Activated CD4-positive, alpha-beta T cell treated with anti-CD3 and anti-CD28 coated beads for 4 hours (primary cell): ENCODE measurements at places on chromosomes 5 and 9.

DNA sequence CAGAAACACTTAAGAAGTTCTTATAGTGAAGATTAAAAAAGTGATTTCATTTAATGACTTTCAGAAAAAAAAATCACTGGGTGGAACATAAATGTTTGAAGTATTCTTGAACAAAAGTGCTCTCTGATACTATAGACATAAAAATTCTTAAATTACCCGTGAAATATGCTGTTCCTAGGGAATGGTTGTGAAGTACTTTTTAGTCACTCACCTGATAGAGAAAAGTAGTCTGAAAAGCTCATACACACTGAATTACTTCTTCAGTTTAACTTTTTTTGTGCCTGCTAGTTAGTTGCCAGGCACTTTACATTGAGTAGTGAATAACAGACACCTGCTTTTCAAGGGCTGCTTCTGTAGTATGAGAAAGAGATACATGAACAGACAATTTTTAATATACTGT lies 78.0 kb downstream of the SH3GL2 start:
- DNase-seq = no peak

GRCh38 chr5:116572350-116573278 lies 2.0 kb downstream of the SEMA6A start:
- DNase-seq = no peak

DNA sequence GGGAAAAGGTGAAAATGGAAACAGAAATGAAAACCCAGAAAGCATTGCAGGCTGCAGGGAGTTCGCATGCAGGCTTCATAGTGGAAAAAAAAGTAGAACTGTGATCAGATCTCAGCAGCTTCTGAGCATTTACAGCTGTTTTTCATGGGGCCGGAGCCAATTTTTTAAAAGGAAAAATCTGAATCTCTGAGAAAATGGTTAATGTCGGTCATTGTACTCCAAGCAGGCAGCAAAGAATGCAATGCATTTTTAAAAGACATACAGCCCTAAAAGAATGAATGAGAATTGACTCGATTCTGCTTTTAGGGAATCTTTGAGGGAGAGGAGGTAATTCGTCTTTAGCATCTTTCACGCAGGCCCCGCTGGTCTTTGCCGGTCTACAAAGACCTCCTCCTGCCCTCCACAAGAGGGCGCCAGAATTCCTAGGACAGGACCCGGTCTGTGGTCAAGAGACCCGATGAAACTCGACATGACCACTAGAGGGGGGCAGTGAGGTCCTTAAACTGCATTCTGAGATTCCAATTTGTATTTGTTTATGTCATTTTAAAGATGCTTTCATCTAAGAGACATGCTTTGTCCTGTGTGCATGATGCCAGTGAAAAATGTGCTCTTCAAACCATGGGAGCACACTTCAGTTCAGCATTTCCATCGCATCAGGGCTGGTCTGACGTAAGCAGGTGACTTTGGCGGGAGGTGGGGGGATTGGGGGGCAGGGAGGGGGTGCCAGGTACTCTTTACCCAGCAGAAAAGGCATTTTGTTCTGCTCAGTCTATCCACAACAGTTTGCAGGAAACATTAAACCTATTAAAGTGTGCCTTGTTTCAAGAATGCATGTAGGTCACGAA lies 43.7 kb upstream of the TMEM252 start:
- DNase-seq = peak; percentile 86

- no peak for DNase-seq
Measured at GRCh38 chr5:160699301-160699700, 152.7 kb downstream of the ATP10B start.

- no peak for DNase-seq
Measured at GRCh38 chr5:149157330-149157729, 16.0 kb downstream of the ABLIM3 start.

- DNase-seq = no peak
Measured at GRCh38 chr9:130713286-130713960, 19.8 kb downstream of the EXOSC2 start.

GRCh38 chr9:135515083-135515951 lies 5.9 kb upstream of the LCN1 start:
- no peak for DNase-seq

DNA sequence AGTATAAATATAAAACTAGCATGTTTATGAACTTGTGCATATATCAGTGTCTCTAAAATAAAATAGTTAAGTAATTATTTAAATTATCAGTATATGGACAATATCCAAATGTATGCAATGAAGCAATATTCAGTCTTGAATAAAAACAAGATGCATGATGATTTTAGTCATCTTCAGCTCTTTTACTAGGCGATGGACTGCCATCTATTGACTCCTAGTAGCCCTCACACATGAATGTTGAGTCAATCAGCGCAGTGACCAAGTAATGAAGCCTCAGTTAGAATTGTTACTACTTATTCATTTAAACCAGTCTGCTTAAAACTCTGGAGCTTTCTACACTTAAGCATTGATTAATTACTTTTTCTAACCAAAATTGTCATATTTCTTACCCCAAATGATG lies 92.9 kb upstream of the GRHPR start:
- DNase-seq = no peak

DNA sequence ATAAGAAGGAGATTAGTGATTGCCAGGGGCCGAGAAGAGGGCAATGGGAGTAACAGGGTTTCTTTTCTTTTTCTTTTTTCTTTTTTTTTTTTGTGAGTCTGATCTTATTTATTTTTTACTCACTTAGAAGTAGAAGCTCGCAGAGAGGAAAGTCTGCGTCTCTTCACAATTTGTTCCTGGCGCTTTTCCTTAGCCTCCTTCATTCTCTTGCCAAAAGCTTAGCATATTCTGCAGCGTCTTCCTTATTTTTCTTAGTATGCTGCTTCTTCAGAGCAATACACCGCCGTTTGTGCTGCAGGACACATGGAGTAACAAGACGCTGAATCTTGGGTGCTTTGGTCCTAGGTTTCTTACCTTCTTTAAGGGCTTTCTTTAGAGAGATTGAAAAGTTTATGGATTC lies 30.3 kb upstream of the DENND4C start:
- no peak for DNase-seq

DNA sequence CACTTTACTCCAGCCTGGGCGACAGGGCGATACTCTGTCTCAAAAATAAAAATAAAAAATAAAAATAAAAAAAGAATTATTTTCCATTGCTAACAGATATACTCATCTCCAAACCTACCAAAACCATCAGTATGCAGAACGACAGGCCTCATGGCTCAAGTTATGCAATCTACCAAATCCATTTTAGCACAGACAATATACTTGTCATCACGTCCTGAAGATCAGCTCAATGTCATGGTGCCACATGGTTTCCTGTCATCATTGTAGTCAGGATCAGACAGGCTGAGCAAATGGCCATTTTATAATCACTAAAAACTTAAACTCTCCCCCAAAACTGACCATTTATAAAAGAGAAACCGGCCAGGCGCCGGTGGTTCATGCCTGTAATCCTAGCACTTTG lies 69.1 kb downstream of the HABP4 start:
- no peak for DNase-seq

- no peak for DNase-seq
Measured at GRCh38 chr5:172414531-172415361, 39.6 kb downstream of the SH3PXD2B start.

GRCh38 chr9:25681266-25681665 lies 3.0 kb upstream of the TUSC1 start:
- no peak for DNase-seq

- no peak for DNase-seq
Measured at GRCh38 chr5:66565878-66566277, 30.3 kb upstream of the MAST4 start.

DNA sequence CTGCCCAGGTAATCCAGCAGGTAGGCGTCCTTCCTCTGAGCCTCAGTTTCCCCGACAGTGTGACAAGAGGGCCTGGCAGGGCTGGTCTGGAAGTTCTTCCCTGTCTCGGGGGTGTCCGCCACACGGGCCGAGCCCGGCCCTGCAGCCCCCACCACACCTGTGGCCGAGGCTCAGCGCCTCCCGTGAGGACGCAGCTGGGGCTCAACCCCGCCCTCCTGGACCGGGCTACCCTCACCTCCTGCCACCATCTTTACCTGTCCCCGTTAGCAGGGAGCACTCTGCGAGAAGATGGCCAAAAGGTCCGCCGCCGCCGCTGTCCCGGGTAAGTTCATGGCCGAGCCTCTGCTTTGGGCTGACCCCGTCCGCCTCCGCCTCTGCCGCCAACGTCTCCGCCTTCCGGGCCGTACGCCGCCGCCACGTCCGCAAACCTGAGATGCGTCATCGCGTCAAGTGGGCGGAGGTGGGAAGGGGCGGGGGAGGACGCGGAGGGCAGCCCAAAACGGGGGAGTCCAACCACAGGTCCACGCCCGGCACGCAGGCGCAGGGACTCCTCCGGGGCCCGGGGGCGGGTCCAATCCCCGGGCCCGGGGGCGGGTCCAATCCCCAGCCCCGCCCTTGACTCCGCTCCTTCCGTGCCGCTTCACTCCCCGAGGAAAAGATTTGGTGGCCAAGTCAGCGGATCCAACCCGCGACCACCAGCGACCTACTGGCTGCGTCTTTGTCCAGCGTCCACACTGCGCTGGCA lies at the start of gene LYSMD3:
Gene LYSMD3, minus strand, starts transcription at position 391 of the 745 bp plus-strand sequence. CDS start 4,295 bp downstream, outside the sequence.
- DNase-seq = peak; percentile 98

DNA sequence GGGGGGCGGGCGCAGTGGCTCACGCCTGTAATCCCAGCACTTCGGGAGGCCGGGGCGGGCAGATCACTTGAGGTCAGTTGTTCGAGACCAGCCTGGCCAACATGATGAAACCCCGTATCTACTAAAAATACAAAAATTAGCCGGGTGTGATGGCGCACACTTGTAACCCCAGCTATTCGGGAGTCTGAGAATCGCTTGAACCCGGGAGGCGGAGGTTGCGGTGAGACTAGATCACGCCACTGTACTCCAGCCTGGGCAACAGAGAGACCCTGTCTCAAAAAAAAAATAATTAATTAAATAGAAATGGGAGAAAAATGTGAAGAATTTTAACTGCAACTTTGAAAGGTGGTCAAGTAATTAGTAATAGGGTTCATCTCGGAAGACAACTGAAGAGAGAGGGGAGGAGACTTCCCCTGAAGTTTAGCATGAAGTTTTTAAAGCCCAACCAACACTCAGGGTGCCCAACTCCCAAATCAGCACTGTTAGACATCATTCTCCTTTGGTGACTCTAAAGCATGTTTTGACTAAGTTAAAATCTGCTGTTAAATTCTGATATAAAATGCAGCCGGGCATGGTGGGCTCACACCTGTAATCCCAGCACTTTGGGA lies 1.4 kb upstream of the CSNK1A1 start:
- no peak for DNase-seq
